ENCODE measurements at places on chromosomes 2 and 18.

GRCh38 chr2:242063850-242064249 is 194.3 kb downstream of the RTP5 start:
- DNase-seq: no peak

GRCh38 chr2:144660518-144661316 is 140.8 kb upstream of the ZEB2 start:
- no peak for DNase-seq

DNA sequence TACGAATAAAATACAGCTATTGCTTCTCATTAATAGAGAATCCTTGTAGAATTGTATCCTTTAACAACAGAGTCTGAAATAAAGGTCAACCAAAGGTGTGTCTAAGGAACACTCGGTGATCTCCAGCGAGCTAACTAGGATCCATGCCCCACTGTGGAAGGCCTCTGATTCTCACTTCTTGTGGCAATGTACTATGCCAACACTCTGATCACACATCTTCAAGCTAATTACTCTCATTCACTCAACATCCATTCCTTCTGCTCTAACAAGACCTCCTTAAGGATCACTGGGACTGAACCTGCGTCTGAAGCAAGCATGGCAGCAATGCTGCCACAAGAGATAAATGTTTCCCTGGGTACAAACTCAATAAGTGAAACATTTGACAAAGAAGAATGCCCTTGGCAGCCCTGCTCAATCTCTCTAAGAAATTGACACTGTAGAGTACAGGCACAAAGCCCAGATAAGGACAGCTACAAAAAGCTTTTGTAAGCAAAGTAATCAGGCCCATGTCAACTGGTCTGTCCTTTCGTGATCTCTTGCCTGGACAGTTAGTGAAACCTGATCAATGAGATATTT is 74.6 kb upstream of the PARD3B start:
- no peak for DNase-seq

GRCh38 chr2:122163617-122164016 is 408.2 kb downstream of the TSN start:
- no peak for DNase-seq

- DNase-seq: no peak
Measured at GRCh38 chr2:168244318-168244717, 3.1 kb downstream of the STK39 start.

DNA sequence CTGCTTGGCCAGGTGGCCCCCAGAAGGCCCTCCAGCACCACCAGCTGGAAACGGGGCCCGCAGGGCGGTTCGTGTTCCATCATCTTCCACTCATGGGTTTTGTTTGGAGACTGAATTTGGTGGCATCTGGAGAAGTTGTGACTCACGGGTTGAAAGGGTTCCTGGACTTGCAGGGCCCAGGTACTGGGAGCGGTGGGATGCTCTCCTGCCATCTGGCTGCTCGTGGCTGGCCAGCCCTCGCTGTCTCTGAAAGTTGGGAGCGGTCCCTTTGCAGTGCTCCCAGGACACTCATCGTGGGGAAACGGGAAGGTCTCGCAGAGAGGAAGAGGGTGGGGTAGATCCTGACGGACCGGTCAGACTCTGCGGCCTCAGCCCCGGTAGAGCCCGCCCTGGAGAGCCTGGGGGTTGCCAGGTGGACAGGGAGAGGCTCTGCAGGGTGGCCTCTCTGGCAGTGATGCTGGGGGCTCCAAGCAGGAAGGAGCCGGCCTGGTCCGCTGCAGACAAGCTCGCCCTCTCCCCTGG is 47.5 kb downstream of the TWIST2 start:
- no peak for DNase-seq

DNA sequence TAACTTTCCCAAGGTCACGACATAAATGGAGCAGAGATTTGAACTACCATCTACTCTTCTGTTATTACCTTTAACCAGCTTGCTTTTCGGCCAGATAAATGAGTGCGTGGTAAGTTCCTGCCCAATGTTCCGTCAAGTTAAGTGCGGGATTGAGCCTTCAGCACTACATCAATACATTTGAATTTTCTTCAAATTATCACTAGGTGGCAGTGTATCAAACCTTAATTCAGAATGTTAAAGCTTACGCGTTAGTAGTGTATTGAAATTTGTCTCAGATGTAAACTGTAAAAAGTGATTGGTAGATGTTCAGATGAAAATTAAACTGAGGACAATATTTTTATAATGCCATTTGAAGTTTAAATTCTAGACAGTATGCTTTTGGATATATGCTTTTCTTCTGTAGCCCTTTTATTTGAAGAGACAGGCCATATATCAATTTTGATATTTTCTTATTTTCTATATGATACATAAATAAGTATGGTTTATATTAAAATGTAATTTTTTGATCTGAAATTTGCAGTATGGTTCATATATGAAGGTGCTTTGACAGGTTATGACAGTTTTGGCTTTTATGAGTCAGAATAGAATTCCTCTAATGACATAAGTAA is 681.3 kb downstream of the ADCYAP1 start:
- DNase-seq: no peak

DNA sequence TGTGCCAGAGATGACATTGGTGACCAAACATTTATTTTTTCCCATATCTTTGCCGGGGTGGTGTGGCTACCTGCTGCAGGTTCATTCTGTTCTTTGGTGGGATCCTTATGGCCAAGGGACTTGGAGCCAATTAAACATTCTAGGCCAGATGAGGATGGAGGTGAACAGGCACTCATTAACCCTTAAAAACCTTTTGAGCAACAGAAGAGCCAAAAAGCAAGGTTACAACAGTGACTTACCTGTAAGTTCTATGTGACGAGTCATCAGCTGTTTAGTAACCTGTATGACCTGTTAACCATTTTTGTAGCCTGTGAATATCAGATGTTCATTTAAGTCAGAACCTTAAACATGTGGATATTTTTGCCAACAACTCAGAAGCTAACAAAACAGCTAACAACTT is 105.6 kb downstream of the XRCC5 start:
- DNase-seq: no peak

DNA sequence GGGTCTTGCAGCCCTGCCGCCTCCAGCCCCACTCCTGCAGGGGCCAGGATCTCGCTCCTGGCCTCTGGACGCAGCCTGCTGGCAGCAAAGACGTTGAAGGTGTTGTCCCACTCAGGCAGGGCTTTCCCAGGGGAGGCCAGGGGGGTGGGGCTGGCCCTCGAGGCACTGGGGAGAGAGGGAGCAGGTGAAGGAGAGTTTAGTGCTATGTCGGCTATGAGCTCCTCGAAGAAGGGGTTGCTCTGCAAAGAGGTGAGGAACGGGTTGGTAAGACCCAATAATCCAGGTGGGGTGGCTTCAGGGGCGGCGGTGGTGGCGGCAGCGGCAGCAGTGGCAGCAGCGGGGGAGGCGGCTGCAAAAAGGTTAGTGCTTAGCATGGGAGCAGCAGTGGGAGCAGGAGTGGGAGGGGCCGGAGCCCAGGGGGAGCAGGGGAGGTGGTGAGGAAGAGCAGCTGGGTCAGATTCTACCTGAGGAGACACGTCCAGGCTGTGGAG is 9.7 kb upstream of the SFXN5 start:
- DNase-seq: no peak

DNA sequence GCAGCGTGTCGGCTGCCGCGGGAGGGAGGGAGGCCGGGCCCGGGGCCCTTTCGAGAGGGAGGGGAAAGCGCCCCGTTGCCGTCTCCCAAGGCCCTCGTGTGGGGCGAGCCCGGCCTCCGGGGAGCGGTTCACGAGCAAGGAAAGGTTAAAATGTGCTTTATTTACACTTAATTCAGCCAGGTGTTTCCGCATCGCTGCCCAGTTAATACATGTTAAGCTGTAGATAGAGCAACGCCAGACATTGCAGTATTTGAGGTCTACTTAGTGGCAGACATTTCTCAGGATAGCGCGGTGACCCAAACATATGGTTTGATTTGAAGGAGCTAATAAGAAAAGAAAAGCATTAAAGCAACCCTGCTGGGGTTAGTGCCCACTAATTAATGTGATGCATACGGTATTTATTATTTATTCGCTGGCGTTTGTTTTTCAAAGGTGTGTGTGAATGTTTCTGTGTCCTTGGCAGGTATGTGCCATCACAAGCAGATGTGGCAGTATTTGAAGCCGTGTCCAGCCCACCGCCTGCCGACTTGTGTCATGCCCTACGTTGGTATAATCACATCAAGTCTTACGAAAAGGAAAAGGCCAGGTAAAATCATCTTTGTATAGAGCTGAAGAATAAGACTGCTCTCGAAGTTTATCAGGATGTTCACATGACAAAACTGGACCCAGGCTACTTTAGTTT is 571 bp downstream of the EEF1B2 start:
- DNase-seq: no peak

GRCh38 chr2:64223055-64223454 is 78.8 kb upstream of the PELI1 start:
- no peak for DNase-seq

DNA sequence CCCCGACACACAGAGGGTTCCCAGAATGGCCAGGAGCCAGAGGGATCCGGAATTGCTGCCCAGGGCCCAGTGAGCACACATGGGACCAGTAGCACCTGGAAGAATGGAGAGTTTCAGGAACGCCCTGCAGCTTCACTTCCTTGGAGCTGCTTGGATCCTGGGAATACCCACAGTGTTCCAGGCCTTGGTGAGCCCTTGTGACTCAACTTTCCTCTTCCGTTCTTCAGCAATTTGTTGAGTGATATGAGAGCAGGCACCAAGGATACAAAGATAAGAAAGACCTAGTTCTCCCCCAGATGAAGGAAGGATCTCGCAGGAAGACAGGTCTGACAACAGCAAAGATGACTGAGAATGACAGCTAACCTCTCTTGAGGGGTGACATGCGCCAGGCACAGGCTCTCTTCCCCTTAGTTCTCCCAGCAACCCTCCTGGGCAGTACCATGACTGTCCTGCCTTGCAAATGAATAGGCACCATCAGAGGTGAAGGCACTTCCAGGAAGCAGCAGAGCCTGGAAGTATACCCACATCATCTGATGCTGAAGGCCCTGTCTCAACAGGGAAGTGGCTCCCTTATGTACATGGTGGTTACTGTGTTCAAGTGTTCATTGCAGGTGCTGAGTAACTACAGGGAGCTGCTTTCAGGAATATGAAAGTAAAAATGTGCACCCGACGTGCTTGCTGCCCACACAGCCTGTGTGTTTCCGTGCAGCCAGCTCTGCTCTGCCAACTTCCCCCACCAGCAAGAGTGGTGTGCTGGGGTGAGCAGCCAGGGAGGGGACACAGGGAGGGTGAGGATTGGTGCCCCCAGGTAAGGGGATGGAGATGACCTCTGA is 116.2 kb downstream of the STPG4 start:
- no peak for DNase-seq
